Epithelial cell of prostate (primary cell): ENCODE measurements at places on chromosomes 3 and 15.

GRCh38 chr3:127610105-127610504 lies 11.9 kb downstream of the MCM2 start:
- no peak for DNase-seq

DNA sequence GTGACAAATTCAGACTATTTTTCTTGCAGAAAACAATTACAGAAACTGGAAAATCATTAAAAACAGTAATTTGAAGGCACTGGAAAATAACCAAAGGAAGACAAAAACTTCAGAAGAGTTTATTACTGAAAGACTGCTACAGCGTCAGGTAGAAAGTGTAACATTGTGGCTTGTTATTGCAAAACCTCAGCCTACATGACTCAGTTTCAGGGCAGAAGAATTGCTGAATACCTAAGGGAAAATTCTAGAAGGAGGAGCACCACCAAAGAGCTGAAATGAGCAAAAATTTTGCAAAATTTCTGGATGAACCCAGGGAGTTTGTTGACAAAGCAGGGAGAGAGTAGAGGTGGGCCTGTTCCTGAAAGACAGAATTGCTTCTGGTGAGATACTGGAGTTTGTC lies 219.6 kb downstream of the C3orf38 start:
- no peak for DNase-seq

DNA sequence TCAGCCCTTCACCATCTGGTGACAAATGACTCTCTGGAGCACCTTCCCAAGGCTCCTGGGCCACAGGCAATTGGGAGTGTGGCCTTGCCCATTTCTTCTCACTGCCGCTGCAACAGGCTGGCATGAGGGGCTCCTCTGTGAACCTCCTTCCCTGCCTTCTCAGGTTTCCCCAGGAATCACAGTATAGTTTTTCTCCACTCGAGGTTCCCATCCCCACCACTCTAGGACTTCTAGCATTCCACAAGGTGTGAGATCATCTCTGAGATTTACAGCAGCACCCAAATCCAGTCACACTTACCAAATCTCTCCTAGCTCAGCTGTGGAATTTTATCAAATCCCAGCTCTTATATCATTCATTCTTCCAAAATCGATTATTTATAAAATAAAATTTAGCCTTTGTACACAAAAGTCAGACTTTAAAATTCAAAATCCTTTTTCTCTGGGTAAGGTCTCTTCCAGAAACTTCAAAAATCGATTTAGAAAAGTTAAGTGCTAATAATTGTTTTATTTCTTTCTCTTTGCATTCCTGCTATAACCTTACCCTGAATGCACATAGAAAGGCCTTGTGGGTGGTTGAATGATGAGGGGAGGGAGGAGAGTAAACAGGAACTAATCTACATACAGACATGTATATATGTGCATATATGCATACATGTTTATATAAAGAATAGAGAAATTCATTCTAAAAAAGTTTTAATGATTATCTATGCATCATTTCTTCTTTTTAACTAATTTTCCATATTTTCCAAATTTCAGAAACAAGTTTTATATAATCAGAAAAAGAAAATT lies 18.9 kb upstream of the ATP13A4 start:
- no peak for DNase-seq

GRCh38 chr15:76625267-76625666 lies 279.9 kb downstream of the SCAPER start:
- DNase-seq: no peak

DNA sequence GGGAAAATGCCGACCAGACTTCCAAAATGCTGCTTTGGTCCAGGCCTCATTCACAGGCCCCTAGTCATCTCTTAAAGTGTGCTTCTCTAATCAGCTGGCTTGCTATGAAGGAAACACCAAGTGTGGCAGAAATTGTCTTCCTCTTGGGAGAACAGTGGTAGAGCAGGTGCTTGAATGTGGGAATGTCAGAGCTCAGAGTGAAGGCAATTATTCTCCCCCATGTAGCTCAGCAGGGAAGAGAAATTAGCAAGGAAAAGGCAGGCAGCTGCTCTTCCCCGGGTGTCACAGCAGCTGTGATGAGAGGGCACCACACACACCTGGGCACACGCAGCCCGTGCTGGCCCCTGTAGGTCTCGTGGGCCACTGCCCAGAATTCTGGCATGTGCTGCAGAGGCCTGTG lies 358.5 kb downstream of the WDR72 start:
- no peak for DNase-seq

- DNase-seq: peak; percentile 18
These were observed 141.9 kb upstream of the C2CD4B start for GRCh38 chr15:62306851-62307504.

- DNase-seq: no peak
These were observed 23.1 kb downstream of the CCDC12 start for GRCh38 chr3:46953234-46954010.

- DNase-seq: no peak
These were observed 61.7 kb downstream of the SCN11A start for GRCh38 chr3:38989917-38990510.

DNA sequence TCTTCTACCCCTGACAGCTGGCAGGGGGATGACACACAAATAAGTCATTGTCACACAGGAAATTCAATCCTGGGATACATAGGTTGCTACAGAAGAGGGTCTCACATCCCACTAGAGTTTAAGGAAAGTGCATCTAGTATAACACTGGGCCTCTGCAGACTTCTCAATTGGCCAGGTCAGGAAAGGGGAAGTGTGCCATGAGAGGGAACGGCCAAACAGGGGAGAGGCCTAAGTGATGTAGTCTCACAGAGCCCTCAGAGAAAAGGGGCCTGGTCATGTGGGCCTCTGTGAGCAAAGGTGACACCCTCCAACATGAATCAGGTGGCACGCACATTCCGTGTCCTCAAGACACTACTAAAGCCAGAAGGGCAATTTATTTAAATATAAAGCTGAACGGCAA lies 11.2 kb downstream of the ZXDC start:
- no peak for DNase-seq

DNA sequence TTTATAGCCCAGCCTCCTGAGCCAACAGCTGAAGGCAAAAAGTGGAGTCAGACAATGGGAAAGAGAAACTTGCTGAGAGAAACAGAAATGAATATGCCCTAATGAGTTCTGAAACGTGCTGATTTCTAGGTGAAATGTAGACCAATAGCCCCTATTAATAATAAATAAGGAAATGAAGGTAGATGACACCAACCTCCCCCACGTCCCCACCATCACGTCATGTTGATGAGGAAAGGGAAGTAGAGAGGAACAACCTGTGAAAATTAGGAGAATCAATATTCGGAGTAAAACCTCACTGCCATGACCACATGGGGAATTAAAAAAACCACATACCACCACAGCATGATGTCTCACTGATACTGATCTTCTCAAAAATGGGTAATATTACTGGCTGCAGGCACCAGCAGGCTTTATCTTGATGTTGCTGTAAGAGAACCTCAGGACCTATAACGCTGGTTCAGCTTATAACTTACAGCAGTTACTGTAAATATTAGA lies 64.0 kb downstream of the KAT2B start:
- DNase-seq: no peak

- no peak for DNase-seq
These were observed 46.4 kb downstream of the TNFAIP8L3 start for GRCh38 chr15:51048308-51048707.

DNA sequence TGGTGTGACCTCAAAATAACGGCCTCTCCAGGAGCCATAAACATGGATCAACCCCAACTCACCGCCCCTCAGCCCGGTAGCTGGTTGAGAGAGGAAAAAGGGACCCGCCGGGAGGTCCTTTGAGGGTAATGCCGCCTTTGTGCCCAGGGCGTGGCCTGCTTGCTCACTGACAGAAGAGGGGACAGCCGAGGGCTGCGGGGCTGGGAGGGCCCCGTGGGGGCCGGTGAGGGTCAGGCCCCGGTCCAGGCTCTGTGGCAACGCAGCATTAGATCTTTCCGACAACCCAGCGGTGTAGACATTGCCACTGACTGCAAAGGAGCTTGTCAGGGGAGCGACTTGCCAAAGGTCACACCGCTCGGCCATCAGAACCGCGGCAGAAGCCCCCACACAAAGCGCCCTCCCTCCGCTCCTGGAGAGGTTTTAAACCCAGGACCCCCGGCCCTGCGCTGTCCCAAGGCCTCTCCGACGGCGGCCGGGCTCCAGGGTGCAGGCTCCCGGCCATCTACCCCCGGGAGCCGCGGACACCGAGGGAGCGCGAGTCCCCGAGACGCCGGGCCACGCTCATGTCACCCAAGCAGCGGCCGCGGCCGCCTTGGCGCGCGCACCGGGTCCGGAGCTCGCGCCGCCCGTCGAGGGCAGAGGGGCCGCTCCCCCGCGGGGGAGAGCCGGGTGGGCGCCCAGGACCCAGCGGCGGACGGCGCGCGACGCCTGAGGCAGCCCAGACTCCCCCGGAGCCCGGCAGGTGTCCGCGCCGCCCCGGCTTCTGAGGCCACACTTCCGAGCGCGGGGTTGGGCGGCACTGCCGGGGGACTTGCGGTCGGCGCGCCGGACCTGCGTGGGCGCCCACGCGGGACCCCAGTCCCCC lies 975 bp downstream of the PCSK6 start:
- no peak for DNase-seq

DNA sequence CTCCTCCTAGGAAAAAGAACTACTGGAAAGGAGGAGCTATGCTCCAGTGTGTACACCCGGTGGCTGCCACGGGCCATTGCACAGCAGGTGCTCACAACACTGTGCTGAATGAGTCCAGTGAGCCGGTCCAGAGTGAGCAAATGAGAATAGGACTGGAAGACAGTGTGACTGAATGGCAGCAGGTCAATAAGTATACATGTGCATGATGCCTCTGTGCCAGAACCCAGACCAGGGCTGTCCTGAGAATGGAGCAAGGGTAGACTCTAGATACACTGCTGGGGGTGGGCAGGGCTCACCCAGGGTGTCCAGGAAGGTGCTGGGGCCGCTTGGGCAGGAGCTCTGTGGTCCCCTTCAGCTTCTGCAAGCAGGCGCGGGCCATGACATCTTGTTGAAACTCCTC lies 8.3 kb downstream of the POLG start:
- DNase-seq: no peak

DNA sequence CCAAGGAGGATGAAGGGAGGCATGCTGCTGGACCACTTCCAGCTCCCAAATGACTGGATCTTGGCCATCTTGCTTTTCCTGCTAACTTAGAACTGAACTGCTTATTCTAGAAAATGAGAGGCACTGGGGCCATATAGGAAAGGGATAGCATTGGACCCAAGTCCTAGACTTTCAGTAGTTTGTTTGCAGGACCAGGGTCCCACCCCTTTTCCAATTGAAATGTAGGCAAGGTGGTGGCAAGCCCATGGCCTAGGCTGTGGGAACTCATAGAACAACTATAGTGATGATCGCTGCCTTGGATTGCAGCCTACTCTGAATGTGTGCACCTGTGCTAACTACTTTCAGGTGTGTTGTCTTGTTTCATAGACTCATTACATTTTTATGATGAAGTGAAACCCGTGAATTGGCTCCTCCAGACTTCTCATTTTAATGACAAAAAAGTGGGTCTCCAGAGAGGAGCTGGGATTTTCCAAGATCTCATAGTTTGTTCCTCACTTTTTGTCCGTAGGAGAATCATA lies 50.3 kb downstream of the TGFBR2 start:
- no peak for DNase-seq

- DNase-seq: no peak
These were observed 7.9 kb downstream of the SLC25A26 start for GRCh38 chr3:66228707-66229106.
